ENCODE measurements at places on chromosomes 5 and 9.

DNA sequence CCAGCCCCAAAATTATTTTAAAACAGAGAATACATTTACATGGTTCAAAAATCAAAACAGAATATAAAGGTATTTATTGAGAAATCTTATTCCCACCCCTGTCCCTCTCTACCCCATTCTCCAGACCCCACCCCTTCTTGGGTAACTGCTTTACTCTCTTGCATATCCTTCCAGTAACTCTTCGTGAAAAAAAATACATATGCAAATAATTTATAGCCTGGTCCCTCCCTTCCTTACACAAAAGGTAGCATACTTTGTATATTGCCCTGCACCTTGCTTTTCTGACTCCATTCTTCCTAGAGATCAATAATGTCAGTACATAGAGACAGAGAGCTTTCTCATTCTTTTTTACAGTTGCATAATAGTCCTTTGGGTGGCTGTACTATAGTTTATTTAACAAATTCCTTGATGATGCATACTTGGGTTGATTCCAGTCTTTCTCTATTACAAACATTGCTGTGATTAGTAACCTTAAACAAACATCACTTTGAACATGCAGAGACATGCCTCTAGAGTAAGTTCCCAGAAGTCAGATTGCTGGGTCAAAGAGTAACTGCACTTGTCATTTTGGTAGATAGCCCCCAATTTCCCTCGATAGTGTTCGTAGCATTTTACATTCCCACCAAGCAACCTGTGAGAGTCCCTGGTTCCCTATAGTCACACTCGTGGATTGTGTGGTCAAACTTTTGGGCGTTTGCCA is 47.9 kb downstream of the STOM start:
- peak; percentile 97 for DNase-seq

DNA sequence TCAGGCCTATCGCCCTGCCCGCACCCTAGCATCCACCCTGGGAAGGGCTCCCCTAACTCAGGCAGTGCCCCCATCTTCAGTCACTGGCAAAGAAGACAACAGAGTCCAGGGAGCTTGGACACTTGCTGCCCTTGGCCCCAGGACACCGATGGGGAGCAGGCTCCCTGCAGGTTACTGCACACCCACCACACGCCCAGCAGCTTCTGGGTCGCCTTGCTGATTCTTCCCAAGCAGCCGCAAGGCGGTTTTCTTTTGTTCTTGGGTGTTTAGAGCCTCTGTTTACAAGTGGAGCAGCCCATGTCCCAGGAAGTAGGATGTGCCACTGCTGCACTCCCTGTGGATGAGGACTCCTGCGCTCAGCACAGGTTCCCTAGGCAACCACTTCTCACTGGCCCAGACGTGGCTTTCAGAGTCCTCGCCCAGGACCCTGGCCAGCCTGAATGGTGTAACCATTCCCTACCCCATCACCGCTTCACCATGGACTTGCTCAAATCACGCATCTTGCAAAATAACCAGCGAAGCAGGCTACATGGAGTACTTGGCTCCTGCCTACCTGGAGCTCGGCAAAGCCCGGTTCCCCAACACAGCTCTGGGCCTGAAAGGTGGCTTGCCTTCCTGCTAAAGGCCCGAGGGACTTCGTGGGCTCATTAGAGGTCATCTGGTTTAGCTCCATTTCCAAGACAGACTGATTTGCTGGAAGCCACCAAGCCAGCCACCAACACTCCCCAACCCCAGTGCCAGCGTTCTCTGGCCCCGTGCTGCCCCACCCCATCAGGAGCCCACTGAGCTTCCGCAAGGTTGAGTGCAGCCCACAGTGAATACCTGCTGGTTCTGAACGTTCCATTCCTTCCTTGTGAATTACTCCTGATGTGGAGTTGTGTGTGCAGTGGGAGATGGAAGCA is 60.0 kb downstream of the PSMB7 start:
- no peak for DNase-seq

GRCh38 chr9:114981063-114981462 is 50.7 kb upstream of the TNFSF8 start:
- DNase-seq, result peak; percentile 85

GRCh38 chr5:26388976-26389375 is 649.4 kb downstream of the CDH9 start:
- DNase-seq, result peak; percentile 44

- DNase-seq, result no peak
Measured at GRCh38 chr9:133050781-133051180, 11.0 kb upstream of the CEL start.

DNA sequence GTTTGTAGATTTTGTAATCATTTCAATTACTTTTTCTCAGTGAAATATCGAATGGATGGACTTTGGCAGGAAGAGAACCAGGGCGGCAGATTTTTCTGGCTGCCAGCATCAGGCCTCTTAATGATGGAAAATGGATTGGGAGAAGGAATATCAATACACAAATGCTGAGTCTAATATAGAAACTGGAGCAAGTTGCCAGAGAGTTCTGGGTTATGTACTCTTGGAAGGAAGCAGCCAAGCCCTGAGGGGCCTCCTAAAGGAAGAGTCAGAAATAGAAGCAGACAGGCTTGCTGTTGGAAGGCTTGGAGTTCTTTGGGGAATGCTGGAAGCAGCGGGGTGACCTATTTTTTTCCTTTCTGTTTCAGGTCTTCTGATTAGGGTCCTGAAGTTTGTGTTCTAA is 428.6 kb downstream of the DMAC1 start:
- DNase-seq, result no peak

GRCh38 chr9:71793386-71794105 is 25.2 kb upstream of the CEMIP2 start:
- peak; percentile 85 for DNase-seq

- peak; percentile 58 for DNase-seq
Measured at GRCh38 chr9:110426052-110426709, 88.5 kb upstream of the TXNDC8 start.

GRCh38 chr5:135013947-135014570 is 20.0 kb downstream of the PITX1 start:
- no peak for DNase-seq

- DNase-seq, result peak; percentile 93
Measured at GRCh38 chr5:91162534-91163381, 220.4 kb downstream of the ARRDC3 start.

GRCh38 chr5:56479126-56479525 is 246.0 kb upstream of the ANKRD55 start:
- DNase-seq, result no peak

- no peak for DNase-seq
Measured at GRCh38 chr5:69000216-69000919, 93.4 kb upstream of the SLC30A5 start.

DNA sequence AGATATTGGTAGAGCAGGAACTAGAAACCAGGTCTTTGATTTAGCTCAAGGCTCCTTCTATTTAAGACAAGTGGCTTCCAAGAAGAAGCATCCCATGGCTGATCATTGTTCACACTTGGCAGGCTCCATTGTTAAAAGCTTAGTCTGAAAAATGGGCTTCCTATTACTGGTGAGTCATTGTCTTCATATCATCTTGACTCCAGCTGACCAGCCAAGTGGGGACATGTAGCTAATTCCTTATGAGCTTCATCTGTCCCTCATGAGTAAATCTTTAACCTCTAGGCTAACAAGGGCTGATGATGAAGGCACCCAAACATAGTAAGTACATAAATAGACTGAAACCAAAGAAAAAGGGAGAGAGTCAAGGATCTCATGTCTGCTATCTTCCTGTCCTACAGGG is 530.3 kb upstream of the KLF4 start:
- DNase-seq, result no peak

DNA sequence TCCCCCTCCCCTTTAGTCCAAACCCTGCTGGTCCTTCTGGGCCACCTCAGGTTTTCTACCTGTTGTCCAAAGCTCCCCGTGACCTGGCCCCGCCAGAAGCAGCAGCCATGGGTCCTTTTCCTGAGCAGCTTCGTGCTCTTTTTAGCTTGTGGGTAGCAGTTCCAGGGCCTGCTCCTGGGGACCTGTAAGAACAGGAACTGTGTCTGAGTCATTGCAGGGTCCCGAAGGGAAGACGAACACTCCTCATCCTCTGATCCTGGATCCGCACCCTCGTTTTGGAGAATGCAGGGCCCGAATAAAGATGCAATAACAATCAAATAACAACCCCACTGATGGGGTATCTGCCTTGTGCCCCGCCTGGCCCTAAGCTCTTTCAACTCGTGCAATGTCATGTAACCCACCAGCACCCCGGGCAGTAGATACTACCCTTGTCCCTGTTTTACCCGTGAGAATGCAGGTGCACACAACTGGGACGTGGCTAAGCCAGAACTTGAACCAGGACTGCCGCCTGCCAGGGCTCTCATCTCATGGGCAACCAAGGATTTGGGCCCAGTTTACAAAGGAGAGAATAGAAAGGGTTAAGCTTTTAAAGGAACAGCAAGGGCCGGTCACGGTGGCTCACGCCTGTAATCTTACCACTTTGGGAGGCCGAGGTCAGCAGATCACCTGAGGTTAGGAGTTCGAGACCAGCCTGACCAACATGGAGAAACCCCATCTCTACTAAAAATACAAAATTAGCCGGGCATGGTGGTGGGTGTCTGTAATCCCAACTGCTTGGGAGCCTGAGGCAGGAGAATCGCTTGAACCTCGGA is 33.2 kb downstream of the NEK6 start:
- DNase-seq, result no peak

DNA sequence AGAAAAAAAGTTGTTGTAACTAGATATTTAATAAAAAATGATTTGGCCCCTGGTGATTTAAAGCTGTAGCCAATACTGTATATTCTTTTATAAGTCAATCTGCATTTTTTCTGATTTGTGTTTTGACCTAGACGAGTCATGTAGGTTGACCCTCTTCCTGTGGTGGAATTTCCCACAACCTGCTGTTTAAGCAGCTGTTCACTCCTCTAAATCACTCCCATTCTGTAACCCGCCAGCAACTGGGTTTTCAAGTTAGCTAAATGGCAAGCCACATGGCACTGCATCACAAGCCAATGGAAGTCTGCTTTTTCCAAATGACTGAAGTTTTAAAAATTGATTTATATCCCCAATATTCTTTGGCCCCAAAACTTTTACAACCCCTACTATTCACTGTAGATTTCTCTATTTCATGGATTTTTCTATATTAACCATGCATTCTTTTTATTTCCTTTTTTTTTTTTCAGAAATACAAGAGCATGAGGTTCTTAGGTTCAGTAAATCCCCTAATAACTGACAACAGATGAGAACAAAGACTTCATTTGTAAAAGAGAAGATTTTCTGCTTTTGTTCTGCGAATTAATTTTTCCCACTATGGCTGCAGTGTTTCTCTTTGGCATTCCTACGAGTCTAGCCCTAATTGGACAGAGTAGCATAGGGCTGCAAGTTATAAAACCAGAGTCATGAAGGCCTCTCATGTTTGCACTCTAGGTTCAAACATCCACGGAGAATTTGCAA is 184.5 kb upstream of the TLE4 start:
- peak; percentile 58 for DNase-seq

- DNase-seq, result no peak
Measured at GRCh38 chr9:106284296-106284695, 578.7 kb upstream of the ZNF462 start.

DNA sequence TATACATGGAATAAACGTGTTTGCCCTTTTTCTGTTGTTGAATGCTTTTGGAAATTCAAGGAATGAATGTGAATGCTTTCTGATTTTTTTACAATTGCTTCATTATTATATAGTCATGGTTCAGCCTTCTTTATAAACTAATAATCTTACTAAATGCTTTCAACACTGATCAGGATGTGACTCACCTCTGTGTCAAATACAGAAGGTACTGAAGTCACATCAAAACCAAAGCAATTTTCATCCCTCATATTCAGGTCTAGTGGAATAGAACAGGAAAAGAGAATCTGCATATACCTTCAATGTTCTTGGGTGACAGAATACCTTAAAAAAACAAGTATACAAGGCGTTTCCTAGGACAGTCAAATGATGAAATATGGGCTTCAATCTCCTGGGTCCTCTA is 170.7 kb downstream of the PDE4D start:
- DNase-seq, result peak; percentile 62

DNA sequence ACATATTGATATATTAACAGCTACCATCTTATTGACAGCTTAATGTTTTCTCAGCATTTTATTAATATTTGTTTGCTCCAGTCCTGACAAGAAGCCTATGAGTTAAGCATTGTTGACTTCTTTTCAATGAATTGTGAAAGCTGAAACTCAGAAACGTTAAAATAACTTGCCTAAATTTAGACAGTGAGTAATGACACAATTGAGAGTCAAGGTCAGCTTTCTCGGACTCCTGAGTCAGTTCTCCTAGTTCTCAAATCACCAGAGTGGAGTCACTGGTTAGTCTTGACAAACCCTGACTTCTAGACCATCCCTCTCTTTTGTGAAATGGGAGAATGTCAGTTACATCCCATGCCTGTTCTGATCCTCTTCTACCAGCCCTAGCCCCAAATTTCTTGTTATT is 222.7 kb upstream of the ACO1 start:
- DNase-seq, result peak; percentile 18

GRCh38 chr5:174329738-174330137 is 284.2 kb downstream of the NSG2 start:
- DNase-seq, result no peak

- peak; percentile 59 for DNase-seq
Measured at GRCh38 chr9:23747088-23748075, 78.7 kb downstream of the ELAVL2 start.

- DNase-seq, result peak; percentile 74
Measured at GRCh38 chr9:134205672-134206310, 41.4 kb upstream of the RNU6ATAC start.

DNA sequence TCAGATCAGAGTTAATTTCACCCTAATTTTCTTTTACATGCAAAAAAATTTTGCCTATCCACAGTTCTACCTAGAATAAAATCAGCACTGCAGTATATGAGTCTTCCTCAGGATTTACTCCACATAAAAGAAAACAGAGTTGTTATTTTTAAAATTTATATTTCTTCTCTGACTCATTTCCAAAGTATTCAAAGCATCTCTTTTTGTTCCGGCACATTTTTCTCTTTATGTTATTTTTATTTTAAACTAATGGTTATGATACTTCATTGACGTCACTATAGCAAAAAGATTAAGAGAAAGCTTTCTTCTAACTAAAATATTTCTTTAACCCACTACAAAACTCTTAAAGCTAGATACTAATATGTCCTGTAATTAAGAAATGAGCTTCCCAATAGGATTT is 590.4 kb downstream of the PRELID2 start:
- peak; percentile 11 for DNase-seq

- DNase-seq, result peak; percentile 26
Measured at GRCh38 chr5:167478188-167478587, 813.3 kb upstream of the WWC1 start.

DNA sequence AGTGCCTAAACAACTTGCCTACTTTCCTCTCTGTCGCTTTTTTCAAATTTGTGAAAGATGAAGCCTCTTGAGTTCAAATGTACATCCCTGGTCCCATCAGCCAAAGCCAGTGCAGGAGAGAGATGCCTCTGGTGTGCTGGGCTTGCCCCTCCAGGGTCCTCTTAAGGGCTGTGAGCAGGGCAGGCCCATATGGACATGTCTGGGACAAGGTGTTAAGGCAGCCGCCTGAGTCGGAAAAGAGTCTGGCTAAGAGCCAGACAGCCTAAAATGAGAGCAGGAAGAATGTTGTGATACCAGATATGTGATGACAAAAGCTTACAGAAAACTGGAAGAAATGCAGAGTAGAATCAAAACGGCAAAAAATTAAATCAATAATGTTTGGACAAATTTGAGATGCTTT is 72.5 kb downstream of the APTX start:
- DNase-seq, result no peak

- DNase-seq, result no peak
Measured at GRCh38 chr9:71524996-71525580, 243.2 kb downstream of the CEMIP2 start.

Data from M059J (cell line).